ENCODE measurements at places on chromosomes 12 and 14.
A peak's percentile ranks its signal among the peaks of the same experiment; 100 is the strongest.

DNA sequence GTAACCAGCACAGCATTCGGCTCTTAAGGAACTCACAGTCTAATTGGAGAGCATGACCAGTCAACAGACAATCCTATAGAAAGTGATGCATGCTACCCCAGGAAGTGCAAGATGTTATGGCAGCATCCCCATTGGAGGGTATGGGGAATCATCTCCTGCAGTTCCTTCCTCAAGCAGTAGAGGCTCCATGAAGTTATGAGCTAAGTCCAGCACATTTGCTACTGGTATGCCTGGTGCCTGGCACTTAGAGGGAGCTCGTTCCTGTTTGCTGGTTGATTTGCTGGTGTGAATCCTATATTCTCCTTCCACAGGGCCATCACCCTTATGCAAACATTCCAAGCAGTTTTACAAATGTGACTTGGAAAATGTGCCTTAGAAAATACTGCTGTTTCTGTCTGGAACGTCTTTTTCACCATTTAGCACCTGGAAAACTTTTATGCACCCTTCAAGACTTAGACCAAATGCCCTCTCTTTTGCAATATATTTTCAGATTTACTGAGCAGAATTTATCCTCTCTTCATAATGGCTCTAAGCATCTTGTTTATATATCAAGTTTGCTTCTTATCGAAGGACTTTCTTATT is 136.1 kb upstream of the WSCD2 start:
- peak; percentile 29 for DNase-seq

- DNase-seq, result no peak
Measured at GRCh38 chr14:86035882-86036281, 505.9 kb downstream of the FLRT2 start.

DNA sequence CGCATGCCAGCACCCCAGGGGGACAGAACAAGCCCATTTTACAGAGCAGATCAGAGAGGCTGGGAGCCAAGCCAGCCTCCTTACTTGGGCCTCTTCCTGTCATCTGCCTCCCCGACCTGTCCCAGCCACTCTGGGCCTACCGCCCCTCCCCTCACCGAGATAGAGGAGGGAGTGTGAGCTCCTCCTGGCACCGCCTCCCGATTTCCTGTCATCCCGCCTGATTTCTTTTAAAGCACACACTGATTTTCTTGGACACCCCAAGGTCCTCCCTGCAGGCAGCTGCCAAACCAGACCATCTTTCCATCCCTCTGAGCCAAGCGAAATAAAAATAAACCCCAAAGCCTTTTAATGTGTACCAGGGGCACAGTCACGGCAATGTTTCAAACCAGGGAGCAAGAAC is 108.4 kb downstream of the RFLNA start:
- no peak for DNase-seq

GRCh38 chr14:101010293-101010692 is 106.8 kb upstream of the RTL1 start:
- DNase-seq, result no peak

DNA sequence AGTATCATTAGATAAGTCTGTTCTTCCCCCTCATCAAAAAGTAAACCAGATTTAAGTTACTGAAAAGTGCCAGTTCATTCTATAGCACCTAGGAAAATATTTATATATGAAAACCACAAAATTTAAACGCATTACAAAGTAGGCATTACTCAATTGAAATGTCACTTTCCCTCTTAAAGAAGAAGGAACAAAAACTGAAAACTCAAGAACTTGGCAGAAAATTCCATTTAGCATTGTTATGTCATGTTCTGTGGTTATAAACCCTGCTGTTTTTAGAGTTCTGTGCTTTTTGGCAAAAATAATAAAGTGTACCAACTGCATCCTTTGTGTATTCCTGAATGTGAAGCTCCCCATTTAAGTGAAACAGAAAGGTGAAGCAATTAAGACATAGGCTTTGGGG is 3.6 kb downstream of the FGD4 start:
- DNase-seq, result no peak

- DNase-seq, result peak; percentile 62
Measured at GRCh38 chr14:100434911-100435438, 111.8 kb downstream of the SLC25A47 start.

DNA sequence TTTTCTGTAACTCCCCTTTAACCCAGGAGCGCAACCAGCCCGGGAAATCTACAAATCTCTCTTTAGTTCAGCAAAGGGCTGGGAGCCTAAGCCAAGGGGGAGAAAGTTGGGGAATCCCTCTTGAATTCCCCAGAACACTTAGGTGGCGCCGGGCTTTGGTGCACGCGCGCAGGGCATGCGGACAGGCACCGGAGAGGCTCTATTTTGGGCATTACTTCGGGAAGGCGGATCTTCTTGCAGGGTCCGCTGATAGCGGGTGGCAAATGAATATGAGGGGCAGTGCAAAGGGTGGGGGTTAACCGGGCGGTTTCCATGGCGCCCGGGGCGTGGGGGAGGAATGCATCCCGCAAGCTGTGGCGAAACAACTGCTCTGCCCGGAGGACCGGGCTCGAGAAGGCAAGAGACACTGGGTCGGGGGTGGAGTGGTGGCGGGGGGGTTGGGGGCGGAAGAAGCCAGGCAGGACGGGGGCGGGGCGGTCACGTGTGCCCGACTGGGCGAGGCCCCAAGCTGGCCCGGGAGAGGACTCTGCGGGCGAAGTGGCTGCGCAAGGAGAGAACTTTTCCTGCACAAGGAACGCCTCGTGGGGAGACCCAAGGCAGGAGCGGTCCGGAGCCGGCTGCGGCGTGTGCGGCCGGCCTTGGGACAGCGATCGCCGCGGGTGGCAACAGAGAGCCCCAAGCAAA is at the start of gene FLVCR2:
FLVCR2 (plus strand) TSS at position 519 of the 684 bp plus-strand sequence. CDS start 353 bp downstream, outside the sequence.
- peak; percentile 74 for DNase-seq

DNA sequence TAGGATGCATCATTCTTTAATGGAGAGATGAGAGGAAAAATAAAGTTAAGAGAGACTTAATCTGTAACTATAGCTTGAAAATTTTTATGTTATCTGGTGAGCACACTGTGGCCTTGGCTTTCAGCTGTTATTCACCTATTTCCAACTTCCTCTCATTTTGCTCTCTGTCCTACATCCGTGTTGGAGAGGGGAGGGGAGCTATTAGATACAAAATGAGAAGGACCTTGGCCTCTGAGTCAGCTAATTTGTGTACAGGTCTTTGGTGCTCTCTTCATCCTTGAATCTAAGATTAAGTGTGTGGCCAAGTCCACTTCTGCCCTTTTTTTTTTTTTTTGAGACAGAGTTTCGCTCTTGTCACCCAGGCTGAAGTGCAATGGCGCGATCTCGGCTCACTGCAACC is 887 bp upstream of the APOBEC1 start:
- DNase-seq, result no peak

DNA sequence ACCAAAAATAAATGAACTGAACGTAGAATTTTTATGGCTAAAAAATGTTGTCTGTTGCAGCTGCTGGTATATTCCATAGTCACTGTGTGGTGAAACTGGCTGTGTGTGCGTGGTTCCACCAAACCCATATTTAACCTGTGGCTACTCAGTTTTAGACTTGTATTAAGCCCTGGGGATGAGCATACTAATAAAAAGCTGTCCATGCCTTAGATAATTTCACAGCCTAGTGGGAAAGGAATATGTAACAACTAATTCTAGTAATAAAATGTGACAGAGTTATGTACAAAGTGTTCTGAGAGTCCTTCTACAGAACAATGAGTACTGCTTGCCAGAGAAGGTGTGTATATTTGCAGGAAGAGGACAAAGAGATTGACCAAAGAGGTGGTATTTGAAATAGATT is 125.5 kb downstream of the TMTC3 start:
- DNase-seq, result no peak

- DNase-seq, result no peak
Measured at GRCh38 chr14:54760866-54761575, 141.6 kb downstream of the GCH1 start.

GRCh38 chr14:67675219-67675582 is 769 bp upstream of the VTI1B start:
- no peak for DNase-seq

DNA sequence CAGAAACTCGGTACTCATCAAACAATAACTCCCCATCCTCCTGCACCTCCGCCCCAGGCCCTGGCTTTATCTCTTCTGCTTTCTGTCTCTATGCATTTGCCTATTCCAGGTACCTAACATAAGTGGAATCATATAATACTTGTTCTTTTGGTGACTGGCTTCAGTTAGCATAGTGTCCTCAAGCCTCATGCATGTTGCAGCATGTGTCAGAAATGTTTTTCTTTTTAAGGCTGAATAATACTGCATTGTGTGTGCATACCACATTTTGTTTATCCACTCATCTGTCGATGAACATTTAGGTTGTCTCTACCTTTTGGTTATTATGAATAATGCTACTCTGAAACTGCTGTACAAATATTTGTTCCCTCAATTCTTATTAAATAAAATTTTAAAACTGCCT is 117.1 kb downstream of the KICS2 start:
- no peak for DNase-seq

- no peak for DNase-seq
Measured at GRCh38 chr14:102929241-102930137, 7.0 kb downstream of the AMN start.

- DNase-seq, result peak; percentile 94
Measured at GRCh38 chr12:124480469-124481256, 86.7 kb downstream of the NCOR2 start.

GRCh38 chr14:64200170-64200569 is 94.0 kb downstream of the ESR2 start:
- DNase-seq, result no peak

- no peak for DNase-seq
Measured at GRCh38 chr14:64944861-64945260, 2.3 kb upstream of the GPX2 start.

DNA sequence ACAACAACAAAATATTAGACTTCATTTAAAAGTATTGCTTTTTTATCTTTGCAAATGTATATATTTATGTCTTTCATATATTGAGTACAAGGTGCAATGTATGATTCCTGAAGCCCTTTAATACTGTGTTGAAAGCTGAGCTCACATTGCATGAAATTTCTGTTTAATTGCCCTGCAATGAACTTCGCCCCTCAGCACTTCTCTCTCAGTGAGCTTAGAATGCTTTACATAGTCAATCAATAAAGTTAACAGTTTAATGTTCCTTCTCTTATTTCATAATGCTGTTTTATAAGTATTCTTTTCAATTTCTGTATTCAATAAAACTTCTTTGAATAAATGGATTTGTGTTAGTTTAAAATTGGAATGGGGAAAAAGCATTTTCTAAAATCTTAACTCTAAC is 607.1 kb downstream of the SOX5 start:
- DNase-seq, result no peak

DNA sequence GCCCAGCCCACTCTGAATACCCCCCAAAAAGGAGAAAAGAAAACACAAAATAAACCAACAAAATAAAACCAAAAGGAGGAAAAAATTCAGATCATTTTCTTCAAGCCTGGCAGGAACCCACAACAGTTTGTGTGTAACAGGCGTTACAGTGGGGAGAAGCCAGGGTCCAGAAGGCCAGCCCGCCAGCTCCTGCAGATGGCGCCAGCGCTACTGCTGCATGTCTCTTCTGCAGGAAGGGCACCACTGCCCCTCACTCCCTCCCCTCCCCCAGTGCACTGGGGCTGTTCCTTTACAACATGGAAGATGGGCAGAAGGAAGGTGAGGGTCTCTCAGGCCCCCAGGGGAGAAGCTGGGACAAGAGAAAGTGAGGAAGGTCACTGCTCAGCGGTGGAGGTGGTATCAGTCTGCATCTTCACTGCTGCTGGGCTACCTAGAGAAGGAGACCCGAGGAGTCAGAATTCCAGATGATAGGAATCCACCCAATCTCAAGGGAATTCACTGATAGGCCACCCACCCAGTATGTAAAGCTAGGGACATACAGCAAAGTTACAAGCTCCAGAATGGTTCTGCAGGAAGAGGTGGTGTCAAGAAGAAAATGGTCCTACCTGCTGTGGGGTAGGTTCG is 2.3 kb upstream of the NOP2 start:
- DNase-seq, result peak; percentile 45
